ENCODE measurements at places on chromosomes 7 and 10. TPM values are rescaled to one million over a fixed set of nuclear protein-coding genes. Genes with fewer than 3 reads are reported as not detected.

The PPP1R3C gene
- total RNA-seq = 136 TPM

The TCF7L2 gene
- total RNA-seq = 18.7 TPM

The MUC3A gene
- total RNA-seq = 9.4 TPM

The MLXIPL gene
- 457 TPM for total RNA-seq

The AEBP1 gene
- 9.4 TPM for total RNA-seq

The PTTG1IP2 gene
- total RNA-seq = not detected

The HOXA5 gene
- 0.50 TPM for total RNA-seq

The CALY gene
- total RNA-seq = 0.45 TPM

The TSPAN33 gene
- total RNA-seq = 33.7 TPM

The ZNF488 gene
- total RNA-seq = 0.08 TPM

The CYTH3 gene
- 3.8 TPM for total RNA-seq

The C7orf57 gene
- not detected for total RNA-seq

The HGF gene
- total RNA-seq = 19.2 TPM

The MKI67 gene
- 0.70 TPM for total RNA-seq

The EN2 gene
- total RNA-seq = not detected

The SPDYE11 gene
- not detected for total RNA-seq

The TRPV5 gene
- not detected for total RNA-seq

The ASAH2 gene
- 2.5 TPM for total RNA-seq

The ADRB1 gene
- total RNA-seq = 0.10 TPM

The AKR1C4 gene
- 292 TPM for total RNA-seq

DNA sequence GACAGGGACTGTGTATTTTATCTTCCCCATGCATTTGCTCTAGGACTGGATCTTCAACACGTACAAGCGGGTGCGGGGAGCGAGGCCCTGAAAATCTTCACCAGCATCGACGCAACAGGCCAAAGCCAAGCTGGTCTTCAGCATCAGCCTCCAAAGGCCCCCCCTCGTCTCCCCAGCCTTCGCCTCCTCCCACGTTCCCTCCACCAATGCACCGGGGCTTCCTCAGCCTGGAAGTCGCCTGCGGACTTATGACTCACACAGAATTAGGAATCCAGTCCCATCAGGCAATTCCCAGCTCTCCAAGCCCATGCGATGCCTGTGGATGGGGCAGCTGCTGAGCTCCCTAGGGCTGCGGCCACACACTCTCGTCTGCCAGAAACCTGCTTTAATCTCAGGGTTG lies 36.3 kb upstream of the RNF32 start:
- no peak for DNase-seq

- DNase-seq = no peak
Measured at GRCh38 chr7:67753891-67754290, 757.3 kb downstream of the TYW1 start.

- no peak for DNase-seq
Measured at GRCh38 chr7:102866535-102867215, 46.1 kb upstream of the LRRC17 start.

GRCh38 chr10:125087191-125087896 lies 73.0 kb downstream of the CTBP2 start:
- no peak for DNase-seq

DNA sequence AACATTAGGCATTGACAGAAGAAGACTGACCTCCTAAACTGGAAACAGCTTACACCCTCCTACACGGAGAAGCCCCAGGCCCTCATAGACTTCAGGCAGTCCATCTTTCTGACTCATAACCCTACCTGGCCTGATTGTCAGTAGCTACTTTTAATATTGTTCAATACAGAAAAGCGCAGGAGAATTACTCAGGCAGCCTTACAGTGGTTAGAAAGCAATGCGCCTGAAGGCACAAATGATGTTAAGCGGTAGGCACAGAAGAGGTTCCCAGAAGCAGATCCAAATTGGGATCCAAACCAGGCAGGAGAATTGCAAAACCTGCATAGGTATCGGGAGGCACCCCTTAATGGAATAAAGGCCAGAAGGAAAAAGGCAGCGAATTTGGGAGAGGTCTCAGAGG lies 5.4 kb upstream of the CYREN start:
- DNase-seq = no peak

- DNase-seq = no peak
Measured at GRCh38 chr10:88222881-88223280, 359.5 kb downstream of the PTEN start.

GRCh38 chr10:48684792-48685623 lies at the start of gene WDFY4:
TSS of gene WDFY4 (plus strand) at chr10:48684873. CDS start at chr10:48709733, 24,860 bp downstream.
- DNase-seq = no peak

DNA sequence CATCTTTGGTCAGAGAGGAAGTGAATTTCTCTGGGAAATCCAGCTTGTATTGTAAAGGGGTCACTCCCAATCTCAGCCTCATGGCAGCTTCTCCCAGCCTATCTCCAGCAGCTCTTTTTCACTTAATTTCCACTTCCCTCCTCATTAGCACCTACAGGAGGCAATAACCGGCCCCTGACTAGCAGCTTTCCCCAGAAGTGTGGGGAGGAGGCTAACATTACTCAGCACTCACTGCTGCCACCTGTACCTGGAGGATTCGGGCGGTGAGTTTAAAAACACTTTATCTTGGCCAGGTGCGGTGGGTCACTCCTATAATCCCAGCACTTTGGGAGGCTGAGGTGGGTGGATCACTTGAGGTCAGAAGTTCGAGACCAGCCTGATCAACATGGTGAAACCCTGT lies 3.8 kb downstream of the NODAL start:
- no peak for DNase-seq

DNA sequence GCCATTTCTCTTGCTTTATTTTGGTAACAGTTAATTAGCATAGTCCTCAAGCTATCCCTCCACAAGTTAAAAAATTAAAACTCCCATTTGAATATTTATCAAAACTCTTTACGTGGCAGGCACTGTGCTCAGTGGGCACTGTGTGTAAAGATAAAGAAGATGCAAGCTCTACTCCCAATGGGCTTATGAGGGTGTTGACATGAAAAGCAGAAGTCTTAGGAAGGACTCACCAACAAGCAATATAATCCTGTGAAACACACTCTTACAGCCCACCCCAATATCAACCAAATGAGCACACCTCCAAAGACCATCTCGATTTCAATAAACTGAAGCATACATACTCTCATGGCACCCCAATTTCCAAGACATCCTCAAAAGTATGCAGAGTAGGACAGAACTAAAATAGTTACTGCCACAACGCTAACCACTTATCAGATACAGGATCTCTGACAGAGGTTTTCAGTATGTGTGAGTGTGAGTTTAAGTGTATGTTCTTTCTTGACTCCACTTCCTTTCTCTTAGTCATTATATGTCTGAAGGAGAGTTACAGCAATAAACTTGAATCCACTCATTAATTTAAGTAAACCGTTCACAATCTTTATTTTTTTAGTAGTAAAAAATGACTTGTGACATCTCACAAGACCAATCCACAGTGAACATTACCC lies 120.0 kb downstream of the PDE1C start:
- DNase-seq = no peak

DNA sequence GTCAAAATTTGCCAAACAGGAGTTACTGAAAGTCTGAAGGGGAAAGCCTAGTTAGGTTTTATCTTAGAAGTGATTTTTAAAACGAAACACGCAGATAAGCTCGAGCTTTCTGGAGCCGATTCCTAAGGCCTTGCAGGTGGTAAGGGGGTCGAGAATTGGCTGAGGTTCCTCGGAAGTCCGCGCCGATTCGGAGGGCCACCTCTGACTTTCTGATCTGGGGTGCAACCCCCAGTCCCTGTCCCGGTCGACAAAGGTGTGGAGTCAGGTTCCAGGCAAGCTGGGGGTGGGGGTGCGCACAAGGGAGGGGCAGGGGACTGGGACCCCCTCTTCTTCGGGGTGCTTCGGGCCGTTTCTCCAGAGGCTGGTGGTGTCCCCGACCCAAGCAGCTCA lies 701 bp upstream of the CUL1 start:
- DNase-seq = no peak

DNA sequence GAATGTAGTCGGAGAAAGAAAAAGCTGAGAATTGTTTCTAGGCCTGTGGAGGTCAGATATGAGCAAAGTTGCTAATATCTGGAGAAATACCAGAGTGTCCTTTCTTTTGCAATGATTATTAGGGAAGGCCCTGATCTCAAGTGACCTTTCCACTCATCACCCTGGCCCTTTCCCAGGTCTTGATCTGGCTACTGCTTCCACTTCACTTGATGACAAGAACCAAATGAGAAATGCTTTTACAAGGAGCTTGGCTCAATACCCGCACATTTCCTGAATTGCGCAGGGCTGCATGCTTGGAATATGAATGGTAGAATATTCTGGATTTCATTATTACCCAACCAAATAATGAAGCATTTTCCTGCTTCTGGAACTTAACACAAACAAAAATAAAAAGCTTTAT lies 104.6 kb downstream of the ITGB8 start:
- no peak for DNase-seq

- no peak for DNase-seq
Measured at GRCh38 chr10:44908066-44908749, 2.9 kb upstream of the TMEM72 start.

DNA sequence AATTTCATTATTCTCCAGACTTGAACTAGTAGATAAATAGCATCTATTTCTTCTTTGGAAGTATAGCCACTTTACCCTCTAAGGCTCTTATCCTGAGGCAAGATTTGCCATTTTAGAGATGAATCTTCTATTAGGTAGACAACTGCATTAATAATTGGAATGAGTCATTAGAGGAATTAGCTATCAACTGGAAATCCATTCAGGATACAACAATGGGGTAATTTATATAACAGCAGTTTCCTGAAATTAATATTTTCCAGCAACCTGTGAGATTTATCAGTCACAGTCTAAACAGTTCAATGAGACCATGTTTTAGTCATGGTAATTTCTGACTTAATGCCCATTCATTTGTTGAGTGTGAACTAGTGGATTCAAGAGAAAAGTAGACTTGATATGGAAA lies 928.6 kb upstream of the MBL2 start:
- DNase-seq = no peak

- DNase-seq = no peak
Measured at GRCh38 chr10:19944911-19945663, 128.9 kb downstream of the PLXDC2 start.

DNA sequence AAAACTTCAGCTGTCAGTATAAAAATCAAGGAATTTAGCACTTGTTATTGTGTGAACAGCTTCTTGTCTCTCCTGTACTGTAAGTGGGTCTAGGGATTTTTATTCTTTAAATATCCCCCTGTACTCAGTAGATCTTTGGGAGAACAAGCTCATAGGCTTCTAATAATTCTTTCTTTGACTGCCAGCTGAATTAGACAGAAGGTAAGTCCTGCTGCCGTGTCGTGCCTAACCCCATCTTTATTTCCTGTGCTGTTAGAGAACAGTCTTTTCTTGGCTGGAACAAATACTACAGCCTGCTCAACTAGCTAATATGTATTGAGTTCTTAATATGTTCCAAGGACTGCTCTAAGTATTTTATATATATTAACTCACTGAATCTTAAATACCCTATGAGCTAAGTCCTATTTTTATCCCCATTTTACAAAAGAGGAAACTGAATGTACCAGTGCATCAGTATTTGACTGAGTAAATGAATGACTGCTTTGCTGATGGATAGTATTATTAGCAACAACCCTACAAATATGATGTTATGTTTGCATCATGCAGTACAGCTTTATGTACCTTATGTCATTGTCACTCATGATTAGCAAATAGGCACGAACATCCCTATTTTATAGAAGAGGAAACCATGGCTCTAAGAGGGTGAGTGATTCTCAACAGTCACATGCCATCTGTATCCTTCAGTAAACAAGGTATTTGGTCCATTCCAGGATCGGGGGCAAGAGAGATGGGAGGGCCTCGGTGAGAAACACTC lies 5.5 kb upstream of the DUSP5 start:
- no peak for DNase-seq

DNA sequence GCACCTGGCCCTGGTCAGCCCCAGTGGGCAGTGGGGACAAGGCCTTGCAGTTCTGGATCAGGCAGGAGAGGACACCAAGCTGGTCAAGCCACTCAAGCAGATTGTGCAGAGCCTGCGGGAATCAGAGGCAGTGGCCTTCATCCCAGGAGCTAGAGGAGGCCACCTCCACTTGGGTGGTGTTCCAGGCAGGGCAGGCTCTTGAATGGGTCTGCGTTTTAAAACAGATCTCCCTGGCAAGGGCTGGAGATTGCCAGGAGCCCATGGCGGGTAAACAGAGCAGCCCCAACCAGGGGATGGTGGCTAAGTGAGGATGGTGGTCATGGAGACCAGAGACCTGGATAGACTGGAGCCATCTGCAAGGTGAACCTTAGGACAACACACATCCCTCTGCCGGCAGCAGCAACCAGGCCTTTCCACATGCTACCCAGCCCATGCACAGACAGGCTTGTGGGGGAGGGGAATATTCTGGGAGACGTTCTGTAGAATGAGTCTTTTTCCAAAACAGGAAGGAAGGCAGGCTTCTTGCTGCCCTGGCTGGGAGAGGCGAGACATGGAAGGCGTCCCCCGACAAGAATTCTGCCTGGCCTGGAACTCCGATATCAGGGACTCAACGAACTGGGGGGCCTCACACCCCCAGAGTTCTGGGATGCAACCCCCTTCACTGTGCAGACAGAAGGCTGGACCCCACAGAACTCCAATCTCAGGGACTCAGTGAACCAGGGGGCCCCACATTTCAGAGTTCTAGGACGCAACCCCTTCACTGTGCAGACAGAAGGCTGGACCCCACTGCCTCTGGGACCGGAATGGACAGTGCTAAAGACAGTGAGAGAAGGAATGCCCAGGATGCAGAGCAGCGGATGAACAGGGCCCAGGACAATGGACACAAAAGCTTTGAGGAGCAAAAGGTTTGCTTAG lies 264.8 kb downstream of the PTPRN2 start:
- DNase-seq = no peak

GRCh38 chr7:90201500-90202195 lies 9.9 kb upstream of the STEAP2 start:
- DNase-seq = no peak

DNA sequence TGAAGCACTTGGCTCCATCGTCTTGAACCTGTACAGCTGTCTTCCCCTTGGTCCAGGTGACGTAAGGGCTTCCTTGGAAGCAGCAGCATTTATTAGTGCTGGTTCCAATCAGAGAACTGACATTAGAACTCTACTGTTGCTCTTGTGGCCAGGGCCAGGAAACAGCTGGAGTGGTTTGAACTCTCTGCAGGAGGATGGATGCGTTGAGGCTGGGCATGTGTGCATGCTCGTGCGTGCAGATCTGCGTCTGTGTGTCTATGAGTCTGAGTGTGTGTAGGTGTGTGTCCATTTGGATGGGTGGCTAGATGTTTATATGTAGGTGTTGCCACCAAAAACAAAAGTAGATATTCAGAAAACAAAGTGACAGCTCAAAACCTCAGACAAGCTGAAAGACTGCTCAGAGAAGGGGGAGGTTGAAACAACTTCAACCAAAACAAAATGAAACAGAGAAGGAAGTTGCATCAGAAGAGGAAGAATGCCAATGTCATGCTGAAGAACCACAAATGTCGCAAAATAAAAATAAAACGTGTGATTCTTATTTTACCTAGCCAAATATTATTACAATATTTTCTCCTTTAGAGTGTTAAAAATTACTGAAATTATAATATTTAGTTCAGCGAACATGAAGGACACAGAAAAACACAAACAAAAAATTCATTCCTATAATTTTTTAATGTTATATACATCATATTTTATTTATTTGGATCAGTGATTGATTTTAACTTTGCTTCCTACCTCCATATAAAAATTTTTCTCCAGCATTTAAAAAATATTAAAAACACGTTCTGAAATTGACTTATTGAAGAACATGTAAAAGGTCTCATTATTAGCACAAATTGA lies 96.1 kb upstream of the MKLN1 start:
- no peak for DNase-seq

GRCh38 chr7:152677808-152678670 lies 2.1 kb upstream of the XRCC2 start:
- DNase-seq = no peak

GRCh38 chr7:2968616-2969397 lies 74.9 kb downstream of the CARD11 start:
- DNase-seq = peak; percentile 18
